Astrocyte (in vitro differentiated cells and primary cell): ENCODE measurements at places on chromosomes 3 and 15. TPM values are rescaled to one million over a fixed set of nuclear protein-coding genes. Genes with fewer than 3 reads are reported as not detected.

DNA sequence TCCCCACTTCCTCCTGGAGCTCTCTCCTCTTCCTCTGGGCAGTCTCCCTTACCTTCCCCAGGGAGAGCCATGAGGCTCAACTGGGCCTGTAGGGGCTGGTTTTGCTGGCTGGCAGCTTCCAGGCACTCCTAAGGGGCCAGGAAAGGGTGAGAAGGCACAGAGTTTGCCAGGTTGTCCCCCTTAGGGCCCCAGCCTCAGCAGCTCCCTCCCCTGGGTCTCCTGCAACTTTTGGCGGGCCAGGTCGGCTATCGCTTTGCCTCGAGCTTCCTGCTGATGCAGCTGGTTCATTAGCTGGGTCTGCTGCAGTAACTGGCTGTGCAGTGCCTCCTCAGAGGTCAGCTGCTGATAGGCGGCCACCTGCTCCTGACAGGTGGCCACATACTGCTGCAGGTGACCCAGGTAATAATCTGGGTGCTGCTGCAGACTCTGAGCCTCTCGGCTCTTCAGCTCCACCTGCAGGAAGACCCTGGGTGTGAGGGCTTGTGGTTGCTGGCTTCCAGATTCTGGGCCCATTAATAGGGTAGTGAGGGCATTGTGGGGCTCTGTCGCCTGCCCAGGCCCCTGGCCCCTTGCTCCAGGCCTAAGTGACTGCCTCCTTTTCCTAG, 29.7 kb upstream of the OR4F6 start:
- H3K27ac ChIP-seq, result no peak overlapping the region
- no peaks in the 10 kb centered on the region for H3K36me3 ChIP-seq
- H3K27me3 ChIP-seq, result no peaks in the 10 kb centered on the region
- no peaks in the 10 kb centered on the region for H3K4me1 ChIP-seq
- no peak for DNase-seq

DNA sequence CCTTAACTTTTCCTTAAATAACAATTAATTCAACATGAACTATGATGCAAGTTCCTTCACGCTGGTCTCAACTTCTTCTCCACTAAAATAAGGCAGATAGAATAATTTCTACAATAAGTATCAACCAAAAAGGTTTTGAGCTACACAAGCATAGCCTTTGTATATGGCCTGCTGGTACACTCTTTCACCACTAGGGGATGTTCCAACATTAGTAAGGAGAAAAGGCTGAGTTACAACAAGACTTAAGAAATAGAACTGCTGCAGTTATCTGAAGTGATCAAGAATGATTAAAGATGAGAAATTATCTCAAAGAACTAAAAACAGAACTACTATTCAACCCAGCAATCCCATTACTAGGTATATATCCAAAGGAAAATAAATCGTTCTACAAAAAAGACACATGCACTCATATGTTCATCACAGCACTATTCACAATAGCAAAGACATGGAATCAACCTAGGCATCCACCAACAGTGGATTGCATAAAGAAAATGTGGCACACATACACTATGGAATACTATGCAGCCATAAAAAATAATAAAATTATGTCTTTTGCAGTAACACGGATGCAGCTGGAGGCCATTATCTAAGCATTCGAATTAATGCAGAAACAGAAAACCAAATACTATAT, 14.4 kb downstream of the ATP13A3 start:
- H3K4me1 ChIP-seq, result peaks cover 20% of the 10 kb centered on the region
- H3K36me3 ChIP-seq, result no peaks in the 10 kb centered on the region
- DNase-seq, result peak; percentile 61
- no peaks in the 10 kb centered on the region for H3K27me3 ChIP-seq

DNA sequence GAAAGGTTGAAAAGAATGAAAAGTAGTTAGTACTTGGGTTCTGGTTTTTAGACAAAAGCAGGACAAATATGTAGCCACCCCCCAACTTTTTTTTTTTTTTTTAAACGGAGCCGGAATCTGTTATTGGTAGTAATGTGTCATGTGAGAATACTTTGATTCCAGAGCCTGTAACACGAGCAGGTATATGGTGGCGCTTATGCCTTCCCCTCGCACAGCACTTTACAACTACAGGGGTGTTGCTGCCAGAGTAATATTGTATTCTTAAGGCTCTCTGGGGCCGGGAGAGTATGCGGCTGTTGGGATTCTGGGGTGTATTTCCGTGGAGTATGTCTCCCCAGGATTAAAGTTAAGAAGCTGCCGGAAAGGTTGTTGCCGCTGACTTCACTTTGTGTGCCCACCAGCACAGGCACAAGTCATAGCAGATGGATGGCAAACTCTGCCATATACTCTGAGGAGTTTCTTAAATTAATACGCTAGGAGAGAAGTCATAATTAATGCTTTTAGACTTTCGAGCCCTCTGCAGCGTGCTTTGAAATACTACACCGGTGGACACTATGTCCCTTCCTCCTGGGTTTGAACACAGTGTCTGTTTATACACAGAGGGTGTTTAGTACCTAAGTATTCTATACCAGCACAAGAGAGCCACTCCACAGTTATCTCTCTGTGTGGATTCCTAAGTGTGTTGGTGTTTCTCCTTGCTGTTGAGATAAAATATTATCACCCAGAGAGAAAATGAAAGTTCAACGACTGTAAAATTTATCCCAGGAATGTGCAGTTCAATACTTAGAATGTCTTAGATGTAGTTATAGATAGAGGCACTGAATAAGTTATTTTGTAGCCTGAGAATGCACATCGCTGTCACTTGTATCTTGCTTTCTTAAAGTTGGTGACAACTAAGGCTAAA, 1.4 kb downstream of the MBNL1 start:
- DNase-seq, result peak; percentile 70
- peaks cover 28% of the 10 kb centered on the region for H3K4me1 ChIP-seq
- peak overlapping the region; percentile 93 for H3K27ac ChIP-seq
- peak overlapping the region; percentile 90 for H3K4me3 ChIP-seq
- no peaks in the 10 kb centered on the region for H3K36me3 ChIP-seq

Gene ANKRD34C
- 0.05 TPM in 1 of 2 replicates, not detected in the other for total RNA-seq

Gene CEMIP
- 3.6 and 5.5 TPM in 2 replicates for total RNA-seq

- no peak for DNase-seq
- peaks cover 37% of the 10 kb centered on the region for H3K4me1 ChIP-seq
- no peak overlapping the region for H3K4me3 ChIP-seq
- H3K27ac ChIP-seq, result no peak overlapping the region
- H3K36me3 ChIP-seq, result no peaks in the 10 kb centered on the region
- no peaks in the 10 kb centered on the region for H3K27me3 ChIP-seq
Measured at GRCh38 chr3:42094128-42094527, 3.0 kb downstream of the TRAK1 start.

- no peak overlapping the region for H3K27ac ChIP-seq
- H3K4me3 ChIP-seq, result no peak overlapping the region
- no peaks in the 10 kb centered on the region for H3K27me3 ChIP-seq
Measured at GRCh38 chr3:152151216-152151876, 117.4 kb upstream of the MBNL1 start.

DNA sequence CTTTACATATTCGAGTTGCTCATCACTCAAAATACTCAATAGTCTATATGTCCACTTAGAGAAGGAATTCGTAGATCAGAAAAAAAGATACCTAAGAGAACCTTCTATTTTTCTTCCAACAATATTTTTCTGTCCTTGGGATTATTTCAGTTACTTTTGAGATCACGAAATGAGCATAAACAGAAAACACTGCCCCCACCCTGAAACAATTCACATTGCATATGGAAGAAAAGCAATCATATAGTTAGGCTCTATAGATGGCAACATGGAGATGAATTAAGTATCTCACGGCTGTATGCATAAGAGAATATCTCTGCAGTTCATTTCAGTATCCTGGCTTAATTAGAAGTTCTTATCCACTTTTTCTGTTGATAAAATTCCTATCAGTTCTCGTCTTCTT, 391.1 kb downstream of the FGF12 start:
- no peak for DNase-seq
- H3K27ac ChIP-seq, result no peak overlapping the region
- H3K27me3 ChIP-seq, result no peaks in the 10 kb centered on the region
- H3K36me3 ChIP-seq, result no peaks in the 10 kb centered on the region

Gene SST
- 0.77 TPM in 1 of 2 replicates, not detected in the other for total RNA-seq
